ENCODE measurements at places on chromosomes 5 and 9. TPM values are rescaled to one million over a fixed set of nuclear protein-coding genes. Genes with fewer than 3 reads are reported as not detected.

- H3K27me3 ChIP-seq = no peaks in the 10 kb centered on the region
- H3K27ac ChIP-seq = no peak overlapping the region
- H3K4me1 ChIP-seq = no peaks in the 10 kb centered on the region
- H3K36me3 ChIP-seq = peaks cover 6% of the 10 kb centered on the region
Observed at GRCh38 chr9:131942146-131942720, 137.4 kb downstream of the MED27 start.

GRCh38 chr5:107809201-107810034 is 138.7 kb upstream of the EFNA5 start:
- no peak overlapping the region for H3K27ac ChIP-seq
- H3K27me3 ChIP-seq = peaks cover 5% of the 10 kb centered on the region
- DNase-seq = no peak
- no peak overlapping the region for H3K4me3 ChIP-seq

Gene NTRK2
- 2.3 TPM for total RNA-seq

Gene PCDHGB5
- not detected for total RNA-seq

- no peak for DNase-seq
- H3K27ac ChIP-seq = no peak overlapping the region
- no peaks in the 10 kb centered on the region for H3K36me3 ChIP-seq
- H3K27me3 ChIP-seq = no peaks in the 10 kb centered on the region
Observed at GRCh38 chr5:31664566-31664965, 25.6 kb downstream of the PDZD2 start.

Gene CFAP157
- not detected for total RNA-seq
